Hindlimb muscle (tissue), 1 donor: ENCODE measurements at places on chromosomes 11 and 22. TPM values are rescaled to one million over a fixed set of nuclear protein-coding genes. Genes with fewer than 3 reads are reported as not detected.

The PIH1D2 gene
- 0.93 TPM for polyA plus RNA-seq

The MUC6 gene
- polyA plus RNA-seq = 0.10 TPM

The MS4A3 gene
- 1.1 TPM for polyA plus RNA-seq

The CERK gene
- 20.5 TPM for polyA plus RNA-seq

The APOA4 gene
- not detected for polyA plus RNA-seq

The ACTN3 gene
- 141 TPM for polyA plus RNA-seq
